ENCODE measurements at places on chromosomes 2 and 18.

GRCh38 chr2:146161256-146161882, 1641.5 kb upstream of the ZEB2 start:
- no peak overlapping the region for H3K27ac ChIP-seq
- H3K36me3 ChIP-seq: no peaks in the 10 kb centered on the region
- H3K4me3 ChIP-seq: no peak overlapping the region
- no peaks in the 10 kb centered on the region for H3K27me3 ChIP-seq

- DNase-seq: no peak
- peaks cover 6% of the 10 kb centered on the region for H3K36me3 ChIP-seq
- no peak within 1 kb of the TSS for H3K4me3 ChIP-seq
- peak within 1 kb of the TSS; percentile 81 for H3K27ac ChIP-seq
Measured at GRCh38 chr2:201357221-201357620, at the start of gene FLACC1. FLACC1 (minus strand) TSS chr2:201357345; CDS start chr2:201351404, 5,941 bp downstream.

DNA sequence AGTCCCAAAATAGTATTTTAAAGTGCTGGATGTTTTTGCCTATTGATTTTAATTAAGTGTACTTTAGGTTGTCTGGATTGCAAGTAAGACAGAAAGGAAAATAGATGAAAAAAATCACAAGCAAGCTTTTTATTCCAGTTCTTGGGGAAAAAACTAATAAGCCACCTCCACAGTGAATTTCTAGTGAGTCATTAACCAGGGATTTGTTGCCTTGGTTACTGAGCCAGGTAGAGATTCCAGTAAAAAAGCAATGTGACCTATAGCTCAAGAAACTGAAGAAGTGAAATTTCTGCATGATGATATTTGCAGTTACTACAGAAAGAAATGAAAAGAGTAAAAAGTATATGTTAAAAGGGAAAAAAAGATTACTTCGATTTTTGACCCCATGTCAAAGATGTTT, 160.6 kb downstream of the METTL4 start:
- H3K27me3 ChIP-seq: no peaks in the 10 kb centered on the region
- no peak overlapping the region for H3K4me3 ChIP-seq
- H3K27ac ChIP-seq: no peak overlapping the region
- no peaks in the 10 kb centered on the region for H3K36me3 ChIP-seq
- H3K4me1 ChIP-seq: no peaks in the 10 kb centered on the region
- DNase-seq: no peak

DNA sequence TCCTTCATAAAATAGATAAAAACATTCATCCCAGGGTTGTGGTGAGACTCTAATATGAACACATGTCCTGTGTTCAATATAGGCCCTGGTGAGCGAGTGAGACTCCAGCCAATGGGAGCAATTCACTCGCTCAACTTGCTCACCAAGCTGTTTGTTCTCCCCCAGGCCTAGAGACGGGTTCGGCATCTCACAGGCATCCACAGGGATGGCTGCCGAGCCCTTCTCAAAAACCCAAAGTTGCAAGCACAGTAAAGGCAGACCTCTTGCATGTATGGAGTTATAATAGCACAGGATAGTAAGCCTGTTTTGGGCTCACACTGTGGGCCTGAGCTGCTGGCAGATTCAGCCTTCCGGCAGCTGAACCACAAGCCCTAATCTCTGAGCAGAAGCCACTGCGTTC, 15.7 kb downstream of the PARD6G start:
- no peaks in the 10 kb centered on the region for H3K4me1 ChIP-seq
- no peaks in the 10 kb centered on the region for H3K36me3 ChIP-seq
- H3K27me3 ChIP-seq: peaks cover 8% of the 10 kb centered on the region
- DNase-seq: no peak
